ENCODE measurements at places on chromosomes 5 and 9.

DNA sequence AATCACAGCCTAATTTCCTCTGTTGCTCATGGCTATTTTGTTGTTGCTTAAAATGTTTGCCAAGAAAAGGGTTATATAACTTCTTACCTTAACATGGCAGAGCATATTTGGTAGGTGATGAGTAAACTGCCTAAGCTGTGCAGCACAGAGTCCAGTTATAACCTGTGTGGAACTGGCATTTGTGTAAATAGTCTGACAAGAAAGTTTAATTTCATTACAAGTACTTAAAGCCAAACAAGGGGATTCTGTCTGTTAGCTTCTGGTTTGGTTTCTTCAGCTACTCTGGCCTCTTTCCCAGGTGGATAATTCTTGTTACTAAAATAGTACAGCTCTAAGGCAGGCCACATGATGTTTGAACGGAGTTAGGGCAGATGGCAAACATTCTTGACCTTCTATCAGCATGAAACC is 72.2 kb downstream of the PTCD2 start:
- DNase-seq = no peak

- no peak for DNase-seq
Observed at GRCh38 chr5:95817430-95817829, 5.1 kb downstream of the GLRX start.

DNA sequence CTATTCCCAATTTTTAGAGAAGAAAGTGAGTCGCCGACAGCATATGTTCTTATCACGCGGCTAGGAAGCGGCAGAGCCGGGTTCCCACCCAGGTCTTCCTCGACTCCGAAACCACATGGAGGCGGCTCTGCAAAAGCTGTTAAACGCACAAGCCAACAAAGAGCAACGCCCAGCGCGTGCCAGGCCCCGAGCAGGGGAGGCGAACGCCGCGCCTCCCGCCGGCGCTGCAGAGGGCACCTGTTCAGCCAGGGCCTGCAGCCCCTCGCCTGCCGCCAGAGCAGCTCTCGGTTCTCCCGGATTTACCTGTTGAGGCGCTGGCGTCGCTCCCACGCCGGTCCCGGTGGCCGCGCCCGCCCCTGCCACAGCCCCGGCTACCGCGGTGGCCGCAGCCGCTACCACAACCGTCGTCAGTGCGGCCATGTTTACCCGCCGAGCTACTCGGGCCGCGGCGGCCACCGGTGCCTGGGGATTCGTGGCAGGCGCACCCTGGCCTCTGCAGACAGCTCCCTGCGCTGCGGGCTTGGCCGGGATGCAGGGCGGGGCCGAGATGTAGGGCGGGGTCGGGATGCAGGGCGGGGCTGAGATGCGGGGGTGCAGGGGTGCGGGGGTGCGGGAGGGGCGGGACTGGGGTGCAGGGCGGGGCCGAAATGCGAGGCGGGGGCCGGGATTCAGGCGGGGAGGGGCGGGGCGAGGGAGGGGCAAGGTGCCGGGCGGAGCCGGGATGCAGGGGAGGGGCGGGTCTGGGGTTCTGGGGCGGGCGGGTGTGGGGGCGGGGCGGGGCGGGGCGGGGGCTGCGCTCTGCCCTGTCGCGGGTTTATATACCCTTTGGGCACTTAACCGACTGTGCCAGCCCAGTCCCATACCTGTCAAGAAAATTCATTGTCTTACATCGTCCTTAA is at the start of gene CCDC112:
CCDC112 (minus strand) TSS at position 531 of the 899 bp plus-strand sequence; CDS start at position 420, 111 bp downstream.
- DNase-seq = peak; percentile 16

- no peak for DNase-seq
Observed at GRCh38 chr9:118444403-118444802, 740.2 kb downstream of the TLR4 start.

DNA sequence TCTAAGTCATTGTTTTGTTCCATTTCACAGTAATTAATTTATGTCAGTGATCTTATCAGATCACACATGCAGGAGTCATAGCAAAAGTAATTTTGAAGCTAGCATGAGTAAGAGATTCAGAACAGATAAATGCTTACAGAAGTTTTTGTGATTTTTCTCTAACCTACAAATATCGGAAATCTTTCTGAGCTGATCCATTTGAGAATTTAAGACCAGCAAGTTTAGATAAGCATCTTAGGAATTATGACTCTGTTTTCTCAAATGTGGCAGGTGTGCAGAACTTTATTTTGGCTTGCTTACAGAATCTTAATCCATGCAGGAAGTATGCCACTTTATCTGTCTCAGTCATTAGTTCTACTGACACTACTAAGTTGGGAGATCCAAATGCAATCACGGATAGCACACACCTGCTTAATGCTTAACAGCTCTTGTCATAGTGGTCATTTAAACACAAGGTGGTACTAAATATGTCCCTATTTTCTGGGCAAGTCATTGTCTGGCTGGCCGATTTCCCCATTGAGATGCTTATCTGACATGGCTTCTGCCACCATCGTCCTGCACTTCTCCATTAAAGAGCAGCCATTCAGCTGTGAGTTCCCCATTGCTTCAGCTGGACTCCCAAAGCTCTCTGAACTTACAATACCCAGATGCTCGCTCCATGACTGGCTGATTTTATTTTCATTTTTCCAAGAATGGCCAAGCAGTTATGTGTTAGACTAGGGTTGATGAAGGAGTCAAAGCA is 305.4 kb upstream of the NUDT12 start:
- DNase-seq = no peak

- DNase-seq = no peak
Observed at GRCh38 chr9:92641092-92641809, 28.7 kb downstream of the IPPK start.

DNA sequence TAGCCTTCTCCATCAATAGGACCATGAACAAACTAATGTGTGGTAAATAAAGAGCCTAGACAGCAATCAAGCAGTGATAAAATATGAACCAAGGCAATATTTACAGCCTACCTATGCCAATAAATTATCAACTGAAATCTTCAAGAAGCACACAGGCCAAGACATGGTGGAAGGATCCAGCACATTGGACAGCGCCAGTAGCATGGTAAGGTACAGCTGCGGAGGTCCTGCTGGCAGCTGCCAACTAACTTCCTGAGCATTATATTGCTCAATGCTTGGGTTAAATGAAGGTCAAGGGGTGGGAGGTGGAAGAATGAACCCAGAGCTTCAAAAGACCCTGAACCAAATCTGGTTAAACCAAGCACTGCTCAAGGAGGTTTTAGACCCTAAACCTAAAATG is 16.5 kb upstream of the SPDL1 start:
- no peak for DNase-seq

GRCh38 chr9:104858846-104859245 is 69.1 kb downstream of the ABCA1 start:
- DNase-seq = no peak

DNA sequence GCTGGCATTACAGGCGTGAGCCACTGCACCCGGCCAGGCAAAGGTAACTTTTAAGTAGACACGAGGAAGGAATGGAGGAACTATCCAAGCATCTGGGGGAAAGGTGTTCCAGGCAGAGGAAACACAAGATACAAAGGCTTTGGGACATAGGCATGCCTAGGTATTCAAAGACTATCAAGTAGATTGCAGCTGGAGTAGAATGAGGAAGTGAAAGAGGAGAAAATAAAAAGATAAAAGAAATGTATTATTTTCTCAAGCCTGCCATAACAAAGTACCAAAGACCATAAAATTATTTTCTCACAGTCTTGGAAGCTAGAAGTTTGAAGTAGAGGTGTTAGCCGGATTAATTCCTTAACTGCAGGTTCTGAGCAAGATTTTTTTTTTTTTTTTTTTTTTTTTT is 39.9 kb upstream of the GRIN3A start:
- DNase-seq = no peak

DNA sequence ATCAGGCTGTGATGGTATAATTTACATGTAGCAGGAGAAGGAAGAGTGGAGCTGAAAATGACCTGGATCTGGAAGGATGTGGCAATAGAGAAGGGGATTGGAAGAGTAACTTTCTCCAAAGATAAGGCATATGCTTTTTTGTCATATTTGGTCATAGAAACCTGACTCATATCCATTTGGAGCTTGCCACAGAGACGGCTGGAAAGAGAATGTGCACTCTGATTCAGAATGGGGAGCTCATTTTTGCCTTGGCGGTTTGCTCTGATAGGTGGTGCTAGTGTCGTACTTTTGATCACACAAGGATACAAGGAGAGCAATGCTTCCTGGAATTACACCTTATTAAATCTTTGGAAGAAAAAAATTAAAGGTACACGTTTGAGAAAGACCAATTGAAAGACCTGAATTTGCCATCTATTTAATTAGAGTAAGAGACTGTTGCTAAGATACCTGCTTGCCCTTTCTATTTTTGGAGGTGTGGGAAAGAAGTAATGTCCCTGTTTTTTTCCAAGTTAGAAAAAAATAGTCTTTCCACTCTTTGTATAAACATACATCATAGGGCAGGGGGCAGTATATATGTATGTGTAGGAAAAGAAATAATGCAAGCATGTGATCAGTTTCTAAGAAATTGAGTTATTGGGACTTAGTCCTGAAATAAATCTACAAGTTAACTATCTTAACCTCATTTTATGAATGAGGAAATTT is 5.4 kb downstream of the LSM11 start:
- DNase-seq = no peak

DNA sequence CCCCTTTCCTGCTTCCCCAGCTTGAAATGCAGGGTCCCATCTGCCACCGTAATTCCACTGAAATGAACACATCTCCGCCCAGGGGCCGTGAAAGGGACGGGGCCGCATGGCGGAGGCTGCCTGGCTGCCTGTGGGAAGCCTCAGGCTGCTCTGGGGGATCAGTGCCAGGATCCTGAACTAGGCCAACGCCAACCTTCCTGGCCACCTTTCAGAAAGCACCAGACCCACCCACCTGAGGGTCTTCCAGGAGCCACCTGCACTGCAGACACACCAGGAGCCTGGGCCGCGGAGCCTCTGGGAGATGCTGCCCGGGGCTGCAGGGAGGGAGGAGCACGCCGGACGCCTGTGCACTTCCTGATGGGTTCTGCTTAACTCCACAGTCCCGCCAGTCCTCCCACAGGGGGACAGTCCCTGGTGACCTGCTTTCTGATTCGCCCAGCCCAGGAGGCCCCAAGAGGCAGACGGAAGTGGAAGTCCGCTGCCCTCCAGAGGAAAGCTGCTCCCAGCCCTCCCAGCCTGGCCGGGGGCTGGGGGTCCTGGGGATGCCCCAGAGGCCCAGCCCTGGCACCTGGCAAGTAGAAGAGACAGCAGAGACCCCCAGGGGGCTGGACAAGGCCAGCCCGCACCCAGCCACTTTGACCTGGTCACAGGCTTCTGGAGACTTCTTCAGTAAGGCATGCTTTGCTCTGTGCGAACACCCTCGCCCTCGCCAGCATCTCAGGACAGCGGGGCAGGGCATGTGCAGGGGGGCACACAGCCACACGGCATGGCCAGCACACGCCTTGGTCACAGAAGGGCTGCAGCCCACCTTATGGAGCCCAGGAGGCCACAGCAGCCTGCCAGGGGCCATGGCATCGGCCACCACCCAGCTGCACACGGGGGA is at the start of gene CARD9:
CARD9 (minus strand) TSS at position 370 of the 883 bp plus-strand sequence. CDS start 1,591 bp downstream, outside the sequence.
- no peak for DNase-seq

DNA sequence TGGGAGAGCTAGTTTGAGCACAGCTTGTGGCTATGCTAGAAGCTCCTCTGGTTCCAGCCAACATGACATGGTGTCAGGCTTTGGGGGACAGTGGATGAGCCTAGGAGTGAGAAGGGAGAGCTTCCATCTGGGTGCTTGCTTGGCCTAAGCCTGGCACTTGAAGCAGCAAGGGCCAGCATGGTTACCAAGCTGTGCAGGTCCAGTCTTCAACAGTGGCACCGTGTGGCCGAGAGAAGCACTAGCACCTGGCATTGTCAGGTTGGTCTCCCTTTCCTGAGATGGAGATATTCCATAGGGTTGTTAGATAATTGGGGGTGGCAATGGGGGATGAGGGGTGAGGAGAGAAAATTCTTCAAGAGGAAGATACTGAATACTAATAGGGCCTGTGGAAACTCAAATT is 261.9 kb downstream of the PBX3 start:
- DNase-seq = no peak

DNA sequence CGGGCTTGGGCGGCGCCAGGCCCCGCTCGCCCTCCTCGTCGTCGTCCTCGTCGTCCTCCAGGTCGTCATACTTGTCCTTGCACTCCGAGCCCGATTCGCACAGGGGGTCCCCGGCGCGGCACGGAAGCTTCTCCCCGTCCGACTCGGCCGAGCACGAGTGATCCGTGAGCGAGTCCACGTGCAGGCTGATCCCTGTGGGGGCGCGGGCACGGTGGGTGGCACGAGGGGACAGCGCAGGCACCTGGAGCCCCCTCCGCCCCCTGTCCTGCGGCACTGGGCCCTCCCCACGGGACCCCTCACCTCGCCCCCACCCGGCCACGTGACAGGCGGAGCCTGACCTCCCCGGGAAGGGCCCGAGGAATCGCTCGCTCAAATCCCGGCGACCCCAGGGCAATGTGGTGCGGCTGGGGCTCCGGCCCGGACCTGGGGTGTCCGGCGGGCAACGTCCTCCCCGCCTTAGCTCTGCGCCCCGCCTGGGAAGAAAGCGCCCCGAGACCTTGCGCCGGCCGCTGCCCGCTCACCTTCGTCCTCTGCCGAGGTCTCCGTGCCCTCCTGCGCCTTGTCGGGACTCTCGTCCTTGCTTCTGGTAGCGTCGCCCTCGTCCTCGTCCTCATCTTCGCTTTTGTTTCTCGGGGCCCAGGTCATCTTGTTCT is 2.5 kb downstream of the IRX2 start:
- DNase-seq = no peak

DNA sequence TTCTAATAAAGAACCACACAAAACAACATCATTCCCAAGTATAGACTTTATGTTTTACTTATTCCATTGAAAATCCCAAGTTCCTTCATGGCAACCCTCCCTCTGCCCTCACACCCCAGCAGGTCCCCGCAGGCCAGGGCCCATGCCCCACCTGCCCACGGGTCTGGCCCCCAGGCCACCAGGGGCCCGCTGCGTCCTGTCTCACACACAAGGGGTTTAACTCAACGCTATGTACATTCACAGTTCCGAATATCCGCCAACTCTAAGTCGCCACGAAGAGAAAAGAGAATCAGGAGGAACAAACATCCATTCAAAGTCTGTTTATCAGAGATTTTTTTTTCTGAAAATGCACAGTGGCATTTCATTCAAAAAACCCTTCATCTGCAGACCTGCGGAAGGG is 16.2 kb upstream of the SLC6A3 start:
- no peak for DNase-seq

DNA sequence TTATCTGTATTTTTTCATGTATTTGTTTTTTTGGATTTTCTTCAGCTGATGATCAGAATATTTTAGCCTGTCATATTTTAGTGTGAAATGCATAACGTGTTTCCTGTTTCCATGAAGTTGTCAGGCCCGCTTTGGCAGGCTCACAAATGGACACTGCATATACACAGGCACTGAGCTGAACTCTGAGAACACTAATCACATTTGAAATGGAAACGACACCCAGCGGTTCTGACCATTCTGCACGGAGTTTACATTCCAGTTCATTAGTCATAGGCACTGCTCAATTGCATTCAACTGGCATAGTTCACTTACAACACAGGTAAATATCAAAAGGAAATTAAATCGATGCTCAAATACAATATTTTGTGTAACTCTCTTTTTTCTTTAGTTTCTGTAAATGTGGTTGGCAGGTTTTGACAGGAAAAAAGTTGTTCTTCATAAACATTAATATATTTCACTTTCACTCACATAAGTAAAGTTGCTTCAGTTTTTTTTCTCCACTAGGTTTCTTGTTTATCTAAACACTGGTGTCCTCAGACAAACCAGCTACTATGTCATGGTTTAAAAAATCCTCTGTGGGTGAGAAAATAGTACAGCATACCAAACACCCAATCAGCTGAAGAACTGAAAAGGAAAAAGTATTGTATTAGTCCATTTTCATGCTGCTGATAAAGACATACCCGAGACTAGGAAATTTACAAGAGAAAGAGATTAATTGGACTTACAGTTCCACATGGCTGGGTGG is 559.0 kb upstream of the DAP start:
- DNase-seq = no peak

- no peak for DNase-seq
Observed at GRCh38 chr5:78235289-78235688, 59.2 kb downstream of the AP3B1 start.

GRCh38 chr9:18437315-18438201 is 36.4 kb upstream of the ADAMTSL1 start:
- no peak for DNase-seq

Data from thymus (tissue), 14 donors.